ENCODE measurements at places on chromosomes 4 and X.

- no peak for DNase-seq
These were observed 30.7 kb upstream of the TMPRSS11E start for GRCh38 chr4:68416591-68416990.

GRCh38 chr4:111930659-111931058, 214.6 kb upstream of the FAM241A start:
- peak; percentile 5 for DNase-seq

- no peak for DNase-seq
These were observed 298.8 kb upstream of the NOCT start for GRCh38 chr4:138716559-138717335.

DNA sequence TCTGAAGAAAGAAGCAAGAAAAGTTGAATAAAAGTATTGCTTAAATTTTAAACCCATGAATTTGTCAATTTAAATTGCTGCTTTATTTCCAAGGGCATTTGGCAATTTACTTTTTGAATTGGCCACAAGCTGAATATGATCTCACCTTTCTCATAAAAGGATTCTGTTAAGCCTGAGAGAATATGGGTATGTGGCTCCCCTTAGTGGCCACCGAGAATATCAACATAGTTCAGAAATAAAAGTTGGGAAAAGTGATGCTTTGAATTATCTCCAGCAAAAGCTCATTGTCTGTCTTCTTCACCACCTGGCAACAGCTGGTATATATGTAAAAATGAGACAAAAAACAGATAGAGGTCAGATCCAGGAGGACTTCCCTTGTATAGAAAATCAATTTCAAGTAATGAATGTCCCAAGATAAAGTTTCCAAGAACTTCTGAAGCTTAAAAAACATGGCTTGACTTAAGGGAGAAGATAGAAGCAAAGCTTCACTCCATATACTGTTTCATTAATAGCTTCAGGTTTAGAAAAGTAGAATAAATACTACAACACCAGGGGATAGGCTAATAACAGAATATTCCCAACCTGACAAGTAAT, 290.7 kb upstream of the FAM241A start:
- no peak for DNase-seq

DNA sequence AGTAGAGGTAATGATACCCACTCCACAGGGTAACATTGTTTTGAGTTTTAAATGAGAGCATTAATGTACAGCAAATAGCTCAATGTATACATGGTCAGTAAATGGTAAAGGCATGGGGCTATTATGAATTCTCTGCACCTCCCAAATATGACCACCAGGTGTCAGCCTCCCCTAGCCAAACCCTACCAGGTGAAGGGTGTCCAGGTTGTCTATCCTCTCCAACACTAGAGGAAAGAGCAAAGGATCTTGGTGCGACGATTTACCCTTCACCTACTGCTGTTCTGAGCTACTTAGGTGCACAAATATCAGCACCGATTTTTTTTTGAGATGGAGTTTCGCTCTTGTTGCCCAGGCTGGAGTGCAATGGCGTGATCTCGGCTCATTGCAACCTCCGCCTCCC, 26.5 kb upstream of the XIAP start:
- DNase-seq = peak; percentile 40

GRCh38 chr4:176274441-176274840, 5.4 kb upstream of the ASB5 start:
- no peak for DNase-seq

DNA sequence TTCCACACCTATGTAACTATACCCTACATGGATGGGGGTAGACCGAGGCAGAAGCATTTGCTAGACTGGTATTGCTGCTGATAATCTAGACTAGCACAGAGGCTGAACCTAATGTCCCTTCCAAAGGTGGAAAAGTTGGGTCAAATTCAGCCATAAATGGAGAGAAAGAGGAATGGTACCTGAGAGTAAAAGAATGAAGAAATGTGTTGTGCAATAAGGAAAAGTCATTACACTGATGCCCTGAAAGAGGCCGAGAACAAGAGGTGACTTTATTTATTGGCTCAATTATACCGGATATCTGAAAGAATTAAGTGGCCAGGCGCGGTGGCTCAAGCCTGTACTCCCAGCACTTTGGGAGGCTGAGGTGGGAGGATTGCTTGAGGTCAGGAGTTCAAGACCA, 52.1 kb downstream of the ZNF41 start:
- no peak for DNase-seq
